Cardiac septum (tissue), 1 donor: ENCODE measurements at places on chromosomes 1 and 21. TPM values are rescaled to one million over a fixed set of nuclear protein-coding genes. Genes with fewer than 3 reads are reported as not detected.

HES5 gene
- total RNA-seq, result 2.0 TPM

GRCh38 chr1:223014142-223014873, 128.7 kb downstream of the TLR5 start:
- DNase-seq, result no peak

GRCh38 chr1:184562806-184563205, 176.0 kb downstream of the C1orf21 start:
- DNase-seq, result no peak

- DNase-seq, result peak; percentile 19
Observed at GRCh38 chr1:3662080-3662671, 9.9 kb downstream of the TP73 start.

DNA sequence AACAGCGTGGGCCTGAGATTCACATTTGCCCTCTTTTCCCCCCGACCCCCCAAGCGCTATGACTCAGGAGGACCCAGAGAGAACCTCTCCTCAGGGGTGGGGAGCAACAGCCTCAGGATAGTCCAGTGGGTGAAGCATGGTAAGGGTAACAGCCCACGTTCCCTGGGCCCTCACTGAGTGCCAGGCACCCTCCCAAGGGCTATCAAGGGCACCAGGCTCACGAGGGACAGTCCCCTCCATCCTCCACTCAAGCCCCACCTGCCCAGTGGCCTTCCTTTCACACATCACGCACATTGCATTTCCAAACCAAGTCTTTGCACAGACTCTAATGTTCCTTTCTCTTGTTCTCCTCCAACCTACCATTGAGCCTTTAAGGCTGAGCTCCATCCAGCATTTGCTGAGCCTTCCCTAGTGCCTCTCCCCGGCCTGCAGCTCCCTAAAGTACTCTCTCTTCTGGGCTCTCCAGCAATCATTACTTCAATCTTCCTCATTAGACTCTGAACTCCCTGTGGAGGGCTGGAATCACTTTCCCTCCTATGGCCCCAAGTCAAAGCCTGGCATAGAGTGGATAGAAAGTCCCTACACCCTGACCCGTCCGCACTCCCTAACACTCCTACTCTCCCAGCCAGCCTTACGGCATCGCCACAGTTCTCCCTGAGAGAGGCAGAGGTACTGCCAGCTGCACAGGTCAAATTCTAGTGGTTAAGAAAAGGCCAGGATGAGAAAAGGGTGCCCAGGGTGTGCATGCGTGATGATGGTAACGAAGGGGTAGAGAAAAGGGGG, 1.0 kb downstream of the AKR7A2 start:
- no peak for DNase-seq

- no peak for DNase-seq
Observed at GRCh38 chr1:231681006-231681405, 54.4 kb downstream of the DISC1 start.
